Esophagus muscularis mucosa (tissue), 4 donors: ENCODE measurements at places on chromosomes 13 and 19. TPM values are rescaled to one million over a fixed set of nuclear protein-coding genes. Genes with fewer than 3 reads are reported as not detected.

DNA sequence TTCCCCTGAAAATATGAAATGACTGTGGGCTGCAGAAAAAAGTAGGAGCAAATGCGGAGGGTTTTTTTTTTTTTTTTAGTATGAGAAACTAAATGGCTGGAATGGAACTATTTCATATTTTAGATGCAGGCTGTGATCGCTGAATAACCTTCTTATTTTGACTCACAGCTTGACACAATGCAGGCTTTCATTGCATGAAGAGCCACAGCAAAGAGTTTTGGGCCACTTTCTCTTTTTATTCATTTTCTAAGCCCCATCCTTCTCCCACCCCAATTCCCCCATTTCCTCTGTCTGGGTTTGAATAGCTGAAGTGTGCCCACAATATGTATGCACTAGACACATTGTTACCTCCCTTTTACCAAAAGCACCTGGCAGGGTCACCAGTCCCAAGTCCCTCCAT lies 125.9 kb downstream of the COG6 start:
- no peak for DNase-seq
- no peaks in the 10 kb centered on the region for H3K36me3 ChIP-seq
- H3K27ac ChIP-seq, result no peak overlapping the region
- H3K4me1 ChIP-seq, result peaks cover 14% of the 10 kb centered on the region

GRCh38 chr13:23325191-23325590 lies 108.3 kb downstream of the SACS start:
- H3K36me3 ChIP-seq, result no peaks in the 10 kb centered on the region
- no peak overlapping the region for H3K27ac ChIP-seq
- H3K4me1 ChIP-seq, result peaks cover 12% of the 10 kb centered on the region

GRCh38 chr13:39699274-39699673 lies 43.8 kb downstream of the COG6 start:
- peaks cover 5% of the 10 kb centered on the region for H3K36me3 ChIP-seq
- no peak for DNase-seq
- no peak overlapping the region for H3K27ac ChIP-seq
- no peaks in the 10 kb centered on the region for H3K4me1 ChIP-seq

GEMIN7 gene
- total RNA-seq, result 19.1 TPM

DNA sequence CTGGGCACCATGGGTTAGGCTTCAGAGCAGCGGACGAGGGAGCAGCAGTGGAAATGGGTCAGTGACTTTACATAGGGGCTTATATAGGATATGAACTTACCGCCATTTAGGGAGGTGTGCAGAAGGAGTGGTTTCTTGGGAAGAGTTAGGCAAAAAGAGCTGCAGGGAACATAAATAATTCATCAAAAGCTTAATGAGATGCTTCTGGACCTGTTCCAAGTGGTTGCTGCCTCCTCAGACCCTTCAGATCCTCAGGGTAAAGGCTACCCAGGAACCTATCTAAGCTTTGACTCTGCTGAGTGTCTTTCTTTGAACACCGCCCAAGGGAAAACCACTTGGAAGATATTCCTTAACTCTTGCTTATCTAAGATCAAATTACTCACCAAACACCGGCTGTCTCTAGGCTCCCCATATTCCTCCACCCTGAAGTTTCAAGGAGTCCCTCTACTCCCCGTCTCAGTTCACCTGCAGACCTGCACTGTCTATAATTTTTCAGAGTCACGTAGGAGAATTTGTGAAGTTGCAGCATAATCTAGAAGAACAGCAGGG lies at the start of gene IGFL4:
Gene IGFL4, minus strand, starts transcription at position 51 of the 549 bp plus-strand sequence. Its CDS starts 40 bp downstream, at position 11.
- DNase-seq, result no peak
- H3K4me3 ChIP-seq, result no peak within 1 kb of the TSS
- H3K36me3 ChIP-seq, result no peaks in the 10 kb centered on the region
- no peak within 1 kb of the TSS for H3K27ac ChIP-seq
- no peaks in the 10 kb centered on the region for H3K4me1 ChIP-seq

DNA sequence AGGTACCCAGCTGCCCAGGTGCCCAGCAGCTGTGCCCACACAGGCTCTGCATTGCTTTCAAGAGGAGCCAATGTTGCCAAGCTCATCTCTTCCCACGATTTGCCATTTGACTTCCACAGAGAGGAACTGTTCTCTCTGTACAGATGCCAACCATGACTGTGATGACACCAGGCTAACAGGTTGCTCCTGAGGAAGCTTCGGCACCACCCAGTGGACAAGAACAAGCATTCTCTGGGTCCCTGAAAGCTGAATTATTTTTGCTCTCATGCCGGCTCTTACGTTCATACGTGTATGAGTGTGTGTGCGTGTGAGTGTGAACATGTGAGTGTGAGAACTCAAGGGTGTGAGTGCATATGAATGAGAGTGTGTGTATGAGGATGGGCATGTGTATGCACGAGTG lies 535.2 kb downstream of the LIG4 start:
- H3K4me1 ChIP-seq, result no peaks in the 10 kb centered on the region
- H3K27me3 ChIP-seq, result no peaks in the 10 kb centered on the region
- H3K4me3 ChIP-seq, result no peak overlapping the region
- H3K27ac ChIP-seq, result no peak overlapping the region
- H3K36me3 ChIP-seq, result no peaks in the 10 kb centered on the region

GRCh38 chr13:73544175-73544574 lies 485.4 kb downstream of the KLF5 start:
- H3K27me3 ChIP-seq, result no peaks in the 10 kb centered on the region
- H3K4me1 ChIP-seq, result no peaks in the 10 kb centered on the region
- H3K36me3 ChIP-seq, result no peaks in the 10 kb centered on the region
- DNase-seq, result no peak

- H3K27ac ChIP-seq, result no peak overlapping the region
- H3K4me1 ChIP-seq, result no peaks in the 10 kb centered on the region
- H3K27me3 ChIP-seq, result peaks cover 5% of the 10 kb centered on the region
- no peak for DNase-seq
- H3K36me3 ChIP-seq, result no peaks in the 10 kb centered on the region
Observed at GRCh38 chr19:51457351-51458013, 772 bp downstream of the SIGLEC8 start.

DNA sequence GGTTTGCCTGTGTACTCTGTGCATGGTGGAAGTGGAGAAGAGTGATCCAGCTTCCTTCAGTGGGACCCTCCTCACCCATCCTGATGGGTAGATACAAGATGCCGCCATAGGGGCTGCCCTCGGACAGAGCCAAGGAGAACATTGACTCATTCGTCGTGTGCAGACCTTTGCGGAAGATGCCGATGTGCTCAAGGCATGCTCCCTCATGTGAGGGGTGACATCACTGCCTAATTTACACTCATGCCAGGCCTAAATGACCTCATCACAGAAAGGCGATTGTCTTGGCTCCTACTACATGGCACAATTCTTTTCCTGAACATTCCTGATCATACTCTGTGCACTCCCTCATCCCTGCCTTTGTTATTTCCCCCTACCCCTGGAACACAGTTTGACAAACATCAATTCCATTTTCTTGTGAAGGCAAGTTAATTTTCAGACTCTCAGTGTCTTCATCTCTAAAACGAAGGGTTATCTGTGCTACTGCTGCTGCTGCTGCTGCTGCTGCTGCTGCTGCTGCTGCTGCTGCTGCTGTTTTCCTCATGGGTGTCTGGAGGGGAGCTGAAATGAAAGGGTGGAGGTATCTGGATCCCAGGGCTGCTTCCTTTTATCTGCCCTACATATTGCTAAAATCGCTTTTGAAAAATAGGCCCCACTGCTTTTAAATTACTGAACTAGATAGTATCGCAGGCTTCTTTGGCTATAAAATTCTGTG lies 146.5 kb upstream of the ARGLU1 start:
- DNase-seq, result no peak
- peak overlapping the region; percentile 47 for H3K27ac ChIP-seq
- no peak overlapping the region for H3K4me3 ChIP-seq
- no peaks in the 10 kb centered on the region for H3K36me3 ChIP-seq
- peaks cover 38% of the 10 kb centered on the region for H3K4me1 ChIP-seq

GRCh38 chr19:30722186-30722585 lies 350.0 kb downstream of the ZNF536 start:
- no peak overlapping the region for H3K4me3 ChIP-seq
- no peaks in the 10 kb centered on the region for H3K27me3 ChIP-seq
- H3K27ac ChIP-seq, result no peak overlapping the region
- no peaks in the 10 kb centered on the region for H3K36me3 ChIP-seq
